ENCODE measurements at places on chromosomes 11 and 22.

- DNase-seq = no peak
These were observed 976.9 kb downstream of the BRD1 start for GRCh38 chr22:48850658-48851287.

DNA sequence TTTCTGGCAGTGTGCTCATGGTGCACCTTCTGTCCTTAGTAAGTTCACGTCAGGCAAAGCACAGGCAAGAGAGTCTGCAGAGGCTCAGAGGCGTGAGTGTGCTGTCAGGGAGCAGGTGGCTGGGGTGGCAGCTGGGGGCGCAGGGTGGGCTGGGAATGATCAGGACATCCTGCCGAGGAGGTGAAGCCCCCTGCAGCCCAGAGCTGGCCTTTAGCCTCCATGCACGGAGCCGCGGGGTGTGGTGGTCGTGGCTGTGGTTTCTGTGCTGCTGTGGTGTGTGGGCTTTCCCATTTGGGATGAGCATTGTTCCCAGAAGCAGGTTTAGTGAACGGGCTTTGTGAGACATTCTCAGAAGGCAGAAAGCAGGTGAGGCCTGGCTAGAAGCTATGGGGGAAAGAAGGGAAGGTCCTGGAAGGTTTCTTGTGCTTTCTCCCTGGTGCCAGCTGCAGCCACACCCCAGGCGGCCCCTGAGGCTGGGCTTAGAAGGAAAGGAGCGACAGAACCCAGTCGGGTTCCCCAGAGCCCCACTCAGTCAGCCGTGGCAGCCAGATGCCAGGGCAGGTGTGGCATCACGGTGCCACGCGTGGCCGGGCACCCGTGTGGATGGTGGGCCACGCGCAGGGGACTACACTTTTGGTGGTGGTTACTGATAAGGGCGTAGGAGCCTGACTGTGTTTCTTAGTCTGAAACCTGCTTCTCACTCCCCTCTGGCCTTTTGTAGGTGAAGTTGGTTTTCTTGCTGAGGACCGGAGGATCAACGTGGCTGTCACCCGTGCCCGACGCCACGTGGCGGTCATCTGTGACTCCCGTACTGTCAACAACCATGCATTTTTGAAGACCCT, 32.0 kb downstream of the IGHMBP2 start:
- no peak for DNase-seq

- DNase-seq = no peak
These were observed 52.9 kb upstream of the CARS1 start for GRCh38 chr11:3109921-3110706.

DNA sequence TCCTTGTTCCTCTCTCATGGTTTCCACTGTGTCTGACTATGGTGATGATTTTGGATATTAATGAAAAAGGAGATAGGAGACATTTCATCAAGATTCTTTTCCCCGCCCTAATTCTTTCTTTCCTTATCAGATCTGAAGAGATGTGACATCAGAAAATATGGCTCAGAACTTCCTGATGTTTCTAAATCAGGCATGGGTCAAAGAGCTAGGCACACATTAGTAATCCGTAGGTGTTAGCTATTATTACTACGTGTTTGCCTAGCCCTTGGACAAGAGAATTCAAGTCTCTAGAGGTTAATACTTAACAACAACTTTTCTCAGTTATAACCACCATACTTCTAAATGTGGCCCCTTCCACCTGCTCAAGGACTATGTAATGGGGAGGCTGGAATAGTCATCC, 5.8 kb downstream of the JOSD1 start:
- DNase-seq = no peak

DNA sequence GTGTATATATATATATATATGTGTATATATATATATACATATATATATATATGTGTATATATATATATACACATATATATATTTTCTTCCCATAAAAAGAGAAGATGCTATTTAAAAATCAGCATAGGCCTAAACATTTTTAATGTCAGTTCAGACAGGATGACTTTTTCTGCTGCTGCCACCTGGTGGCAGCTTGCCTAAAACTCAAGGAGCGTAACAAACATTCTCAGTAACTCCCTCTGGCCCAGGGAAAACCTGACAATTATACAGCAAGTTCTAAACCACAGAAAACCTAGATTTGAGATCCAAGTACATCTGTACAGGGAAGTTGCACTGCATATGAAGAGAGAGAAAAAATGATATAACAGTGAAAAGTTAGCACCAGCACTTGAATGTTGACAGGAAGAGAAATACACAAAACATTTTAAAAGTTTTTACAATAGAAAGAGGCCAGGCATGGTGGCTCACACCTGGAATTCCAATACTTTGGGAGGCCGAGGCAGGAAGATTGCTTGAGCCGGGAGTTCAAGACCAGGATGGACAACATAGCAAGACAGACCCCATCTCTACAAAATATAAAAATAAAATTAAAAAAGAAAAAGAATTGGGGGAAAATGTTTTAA, 16.6 kb downstream of the OR8A1 start:
- DNase-seq = peak; percentile 4

DNA sequence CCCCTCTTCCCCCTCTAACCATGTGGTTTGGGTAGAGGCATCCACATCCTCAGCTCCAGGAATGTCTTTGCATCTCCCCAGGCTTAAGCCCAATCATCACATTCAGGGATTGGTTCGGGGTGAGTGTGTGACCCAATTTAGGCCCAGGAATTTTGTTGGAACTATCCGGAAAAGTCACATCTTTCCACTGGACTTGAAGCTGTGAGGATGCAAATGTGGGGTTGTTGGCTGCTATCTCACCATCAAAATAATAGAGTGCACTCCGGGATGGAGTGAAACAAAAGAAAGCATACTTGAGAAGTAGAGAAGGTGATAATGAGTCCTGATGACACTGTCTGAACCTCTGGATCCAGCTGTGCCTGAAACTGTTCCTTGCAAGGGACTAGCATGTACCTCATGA, 33.8 kb upstream of the OLFML1 start:
- no peak for DNase-seq

DNA sequence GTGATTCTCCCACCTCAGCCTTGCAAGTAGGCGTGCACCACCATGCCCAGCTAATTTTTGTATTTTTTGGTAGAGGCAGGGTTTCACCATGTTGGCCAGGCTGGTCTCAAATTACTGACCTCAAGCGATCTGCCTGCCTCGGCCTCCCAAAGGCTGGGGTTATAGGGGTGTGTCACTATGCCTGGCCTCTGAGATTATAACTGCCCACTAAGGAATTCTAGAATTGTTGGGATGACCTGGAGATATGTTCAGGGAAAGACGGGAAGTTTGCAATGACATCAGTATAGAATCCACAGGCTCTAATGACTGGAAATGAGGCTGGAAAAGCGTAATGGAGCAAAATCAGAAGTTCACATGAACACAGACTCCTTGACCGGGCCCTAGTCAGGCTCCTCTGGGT, 62.2 kb downstream of the CLMP start:
- no peak for DNase-seq

Data from activated CD4-positive, CD25-positive, alpha-beta regulatory T cell treated with anti-CD3 and anti-CD28 coated beads, Interleukin-2, amount 50 U/mL, for 16 hours (primary cell).